ENCODE measurements at places on chromosomes 4 and X.

GRCh38 chrX:8139716-8140115 is 31.4 kb downstream of the VCX2 start:
- no peak for DNase-seq

DNA sequence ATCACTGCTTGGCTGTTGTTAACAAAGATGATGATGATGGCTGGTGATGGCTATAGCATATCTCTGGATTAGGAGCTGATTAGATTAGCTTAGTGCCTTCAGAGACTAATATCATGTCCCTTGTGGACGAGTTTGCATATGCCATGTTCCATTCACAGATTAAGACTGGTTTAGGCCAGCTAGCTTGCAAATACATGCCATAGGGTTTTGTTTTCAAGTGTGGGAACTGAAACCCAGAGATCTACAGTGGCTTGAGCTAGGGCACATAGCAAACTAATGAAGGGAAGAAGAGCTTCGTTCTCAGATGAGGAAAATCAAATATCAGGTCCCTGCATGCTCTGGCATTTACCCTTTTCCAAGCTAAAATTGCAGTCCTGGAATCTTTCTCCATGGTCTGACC is 492.3 kb downstream of the MAGEE1 start:
- no peak for DNase-seq

DNA sequence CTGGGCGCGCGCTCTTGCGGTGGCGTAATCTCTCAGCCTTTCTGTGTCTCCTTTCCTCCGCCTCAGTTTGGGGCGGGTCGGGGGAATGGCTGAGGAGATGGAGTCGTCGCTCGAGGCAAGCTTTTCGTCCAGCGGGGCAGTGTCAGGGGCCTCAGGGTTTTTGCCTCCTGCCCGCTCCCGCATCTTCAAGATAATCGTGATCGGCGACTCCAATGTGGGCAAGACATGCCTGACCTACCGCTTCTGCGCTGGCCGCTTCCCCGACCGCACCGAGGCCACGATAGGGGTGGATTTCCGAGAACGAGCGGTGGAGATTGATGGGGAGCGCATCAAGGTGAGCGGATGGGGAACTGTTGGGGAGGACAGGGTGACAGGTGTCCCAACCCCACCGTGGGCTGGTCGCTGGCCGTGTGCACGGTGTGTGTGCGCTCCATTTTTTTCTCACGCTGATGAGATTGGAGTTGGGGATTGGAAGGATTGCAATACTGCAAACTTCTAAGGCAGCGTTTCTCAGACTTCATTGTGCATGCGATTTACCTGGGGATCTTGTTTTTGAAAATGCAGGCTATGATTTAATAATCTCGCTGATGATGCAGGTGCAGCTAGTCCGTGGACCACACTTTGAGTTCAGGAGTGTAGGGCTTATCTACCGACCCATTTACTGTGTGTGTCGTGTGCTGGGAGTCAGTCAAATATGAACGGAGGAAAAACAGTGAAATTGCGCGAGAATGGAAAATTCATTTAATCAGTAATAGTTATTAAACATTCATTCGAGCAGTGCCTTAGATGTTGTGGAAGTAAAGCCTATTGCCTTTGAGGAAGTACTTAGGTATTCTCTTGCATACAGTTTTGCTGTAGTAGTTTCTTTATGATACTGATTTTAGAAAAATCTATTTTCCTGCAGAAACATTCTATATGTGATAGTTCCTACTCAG is at the start of gene RAB33B:
Gene RAB33B (plus strand): TSS at position 11 of the 935 bp plus-strand sequence. CDS start 75 bp downstream, at position 86.
- no peak for DNase-seq

DNA sequence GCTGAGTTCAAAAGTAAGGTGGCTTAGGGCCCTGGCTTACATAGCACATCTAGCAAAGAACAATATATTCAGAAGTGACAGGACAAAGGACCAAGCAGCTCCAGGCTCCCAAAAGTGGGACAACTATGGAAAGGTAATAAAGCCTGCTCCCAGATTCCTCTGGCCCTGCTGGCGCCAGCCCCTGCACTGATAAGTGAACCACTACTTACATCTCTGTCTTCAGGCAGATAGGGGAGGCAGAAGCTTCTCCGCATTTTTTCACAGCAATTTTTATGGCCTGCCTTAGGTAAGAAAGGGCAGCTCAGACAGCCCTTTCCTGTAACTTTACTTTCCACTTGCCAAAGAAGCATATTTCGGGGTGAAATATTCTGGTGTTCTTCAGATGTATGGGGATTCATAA is 83.9 kb downstream of the MTNR1A start:
- DNase-seq: no peak

DNA sequence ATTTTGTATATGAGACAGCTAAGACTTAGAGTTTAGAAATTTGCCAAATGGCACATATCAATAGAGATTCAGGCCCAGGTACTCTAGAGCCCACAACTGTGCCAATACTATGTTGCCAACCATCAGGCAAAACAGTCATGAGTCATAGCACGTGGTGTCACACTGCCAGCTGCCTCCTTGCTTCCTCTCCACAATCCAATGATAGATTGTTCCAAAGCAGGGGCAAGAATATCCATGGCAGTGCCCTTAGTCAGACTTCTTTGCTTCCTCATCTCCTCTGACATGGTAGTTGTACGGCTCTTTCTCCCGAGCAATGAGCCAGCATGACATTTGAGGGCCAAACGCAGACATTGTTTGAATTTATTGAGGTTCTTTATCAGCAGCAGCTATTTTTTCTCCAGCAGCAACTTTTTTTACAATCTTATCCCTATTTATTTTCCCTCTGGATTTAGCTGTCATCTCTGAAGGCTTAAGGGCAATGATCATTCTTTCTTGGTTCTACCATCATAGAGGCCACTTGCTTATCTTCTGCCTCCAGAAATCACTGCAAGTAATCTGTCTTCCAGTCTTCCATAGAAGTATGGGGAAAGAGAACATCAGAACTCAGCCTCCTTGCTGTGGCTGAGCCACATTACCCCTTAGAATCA is 169.7 kb downstream of the COL4A6 start:
- no peak for DNase-seq

GRCh38 chr4:86441175-86441936 is 81.5 kb upstream of the MAPK10 start:
- no peak for DNase-seq

DNA sequence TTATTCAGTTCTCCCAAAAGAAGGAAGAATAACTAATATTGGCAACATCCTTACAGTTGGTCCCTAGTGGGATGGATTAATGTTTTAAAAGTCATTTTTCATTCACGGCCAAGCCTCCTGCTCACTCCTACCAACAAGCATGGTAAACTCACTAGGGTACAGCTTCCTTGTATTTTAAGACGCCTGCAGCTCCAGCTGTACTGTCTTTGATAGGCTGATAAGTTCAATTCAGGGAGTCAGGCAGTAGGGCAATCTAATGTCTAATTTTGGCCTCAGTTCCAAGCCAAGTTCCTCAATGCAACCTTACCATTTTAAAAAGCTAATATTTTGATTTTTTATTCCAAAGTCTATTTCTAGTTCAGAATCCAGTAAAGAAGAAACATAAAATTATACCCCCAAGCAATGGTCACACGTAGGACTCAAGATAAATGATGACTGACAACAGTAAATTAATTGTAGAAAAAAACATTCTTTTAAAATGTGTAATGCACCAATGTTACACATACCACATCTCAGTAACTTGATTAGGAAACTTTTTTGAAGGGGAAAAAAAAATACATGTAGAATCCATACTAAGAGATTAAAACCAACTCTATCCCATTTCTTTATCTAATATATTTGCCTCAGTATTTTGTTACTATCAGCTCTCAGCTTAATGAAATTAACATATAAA is 9.3 kb downstream of the LCORL start:
- no peak for DNase-seq

DNA sequence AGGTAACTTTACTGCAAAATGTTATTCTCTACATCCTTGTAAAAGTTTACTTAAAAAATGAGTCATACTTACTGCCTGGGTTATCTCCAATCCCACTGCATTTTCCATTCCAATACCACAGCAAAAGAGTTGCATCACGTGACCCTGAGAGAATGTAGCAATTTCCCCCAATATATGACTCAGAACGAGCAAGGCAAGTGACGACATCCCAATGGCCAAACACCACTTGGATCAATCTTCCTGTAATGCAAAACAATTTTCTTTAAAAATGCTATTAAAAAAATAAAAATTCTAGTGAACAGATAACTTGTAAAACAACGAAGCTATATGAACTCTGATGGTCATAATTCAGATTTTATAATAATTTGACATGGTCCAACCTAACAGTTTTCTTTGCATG is 224.3 kb downstream of the DCLK2 start:
- no peak for DNase-seq

DNA sequence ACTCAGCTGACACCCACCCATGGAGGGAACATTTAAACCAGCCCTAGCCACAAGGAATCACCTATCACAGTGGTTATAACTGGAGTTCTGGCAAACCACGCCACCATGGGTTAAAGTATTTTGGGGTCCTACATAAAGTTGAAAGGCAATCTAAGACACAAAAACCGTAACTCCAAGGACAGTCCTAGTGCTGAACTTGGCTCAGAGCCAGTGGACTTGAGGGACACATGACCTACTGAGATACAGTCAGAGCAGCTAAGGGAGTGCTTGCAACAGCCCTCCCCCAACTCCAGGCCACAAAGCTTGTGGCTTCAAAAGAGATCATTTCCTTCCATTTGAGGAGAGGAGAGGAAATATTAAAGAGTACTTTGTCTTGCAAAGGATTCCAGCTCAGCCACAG is 300.5 kb downstream of the FGF13 start:
- no peak for DNase-seq

- no peak for DNase-seq
These were observed 943.1 kb downstream of the ARAP2 start for GRCh38 chr4:35300996-35301774.

- no peak for DNase-seq
These were observed 236.3 kb upstream of the GYPA start for GRCh38 chr4:144376866-144377265.

GRCh38 chrX:1430451-1430850 is 22.3 kb downstream of the ASMTL start:
- no peak for DNase-seq
